ENCODE measurements at places on chromosomes 2 and 18. TPM values are rescaled to one million over a fixed set of nuclear protein-coding genes. Genes with fewer than 3 reads are reported as not detected.

DNA sequence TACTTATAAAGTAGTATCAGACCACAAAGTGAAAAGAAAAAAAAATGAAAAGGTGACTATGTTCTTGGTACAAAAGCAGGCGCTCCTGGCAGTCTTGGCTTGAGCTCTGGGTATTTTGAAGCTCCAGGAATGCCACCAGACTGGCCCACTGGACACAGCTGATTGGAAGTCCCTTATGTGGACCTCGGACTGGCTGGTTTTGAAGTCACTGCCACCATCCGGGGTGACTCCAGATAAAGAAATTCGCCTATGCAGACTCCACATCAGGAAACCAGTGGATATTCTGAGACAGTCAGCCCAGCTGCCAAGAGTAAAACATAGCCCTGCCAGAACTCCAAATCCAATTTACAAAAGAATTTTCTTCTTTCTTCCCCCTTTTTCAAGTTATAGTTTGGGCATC, 28.0 kb downstream of the ACKR3 start:
- DNase-seq, result no peak

DNA sequence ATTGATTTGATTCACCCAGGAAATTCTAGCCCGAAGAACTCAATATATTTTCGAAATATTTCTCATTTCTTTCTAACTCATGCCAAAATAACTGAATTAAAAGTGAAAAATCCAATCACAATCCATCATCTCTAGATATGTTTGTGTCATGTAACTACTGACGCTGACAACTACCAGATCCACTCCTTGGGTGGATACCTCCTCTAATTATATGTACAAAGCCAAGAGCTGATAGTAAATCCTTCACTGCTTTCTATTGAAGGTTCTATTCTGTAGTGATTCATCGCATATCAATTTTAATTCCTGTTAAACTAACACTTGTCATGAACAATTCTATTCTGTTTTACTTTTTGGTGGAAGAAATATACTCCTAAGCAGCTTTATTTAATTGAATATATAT, 1056.6 kb upstream of the NXPH2 start:
- DNase-seq, result no peak

DNA sequence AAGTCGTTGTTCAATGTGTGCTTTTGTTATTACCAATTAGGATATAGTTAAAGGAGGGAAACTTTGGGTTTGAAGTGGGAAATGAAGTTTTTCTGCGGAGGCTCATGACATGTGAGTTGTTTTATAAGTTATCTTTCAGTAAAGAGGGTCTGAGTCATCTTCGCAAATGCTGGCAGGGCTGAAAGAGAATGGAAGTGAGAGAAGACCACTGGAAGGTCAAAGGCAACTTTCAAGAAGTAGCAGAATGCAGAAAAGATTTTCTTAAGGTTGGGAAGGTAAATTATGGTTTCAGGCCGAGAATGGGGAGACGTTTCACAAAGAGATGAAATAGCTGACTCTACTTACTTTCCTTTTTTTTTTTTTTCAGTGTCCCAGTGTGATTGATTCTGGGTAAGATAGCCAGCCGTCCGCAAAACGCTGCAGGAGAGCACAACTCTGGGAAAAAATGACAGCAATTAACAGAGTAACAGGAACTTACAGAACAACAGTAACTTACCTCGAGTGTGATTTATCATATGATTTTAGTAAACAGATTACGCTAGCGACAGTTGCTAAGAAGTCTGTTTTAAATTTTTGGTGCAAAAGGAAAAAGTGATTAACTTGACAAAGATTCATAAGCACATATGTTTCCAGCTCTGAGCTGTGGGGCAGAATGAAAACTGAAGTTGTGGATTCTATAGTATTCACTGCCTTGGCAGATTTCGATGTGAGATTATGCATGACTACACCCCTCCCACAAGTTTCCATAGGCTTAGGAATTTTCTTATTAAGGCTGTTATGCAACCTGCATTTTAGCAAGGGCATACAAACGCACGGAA, 46.8 kb upstream of the ACTR3 start:
- DNase-seq, result no peak

- DNase-seq, result no peak
These were observed 11.6 kb downstream of the RAB12 start for GRCh38 chr18:8620845-8621244.

Gene MRPL44
- total RNA-seq, result 43.6 TPM

Gene SIGLEC15
- 49.3 TPM for total RNA-seq

- no peak for DNase-seq
These were observed 43.6 kb upstream of the AGPS start for GRCh38 chr2:177348733-177349693.

- DNase-seq, result peak; percentile 94
These were observed 96.8 kb upstream of the TRIB2 start for GRCh38 chr2:12619975-12620374.

DNA sequence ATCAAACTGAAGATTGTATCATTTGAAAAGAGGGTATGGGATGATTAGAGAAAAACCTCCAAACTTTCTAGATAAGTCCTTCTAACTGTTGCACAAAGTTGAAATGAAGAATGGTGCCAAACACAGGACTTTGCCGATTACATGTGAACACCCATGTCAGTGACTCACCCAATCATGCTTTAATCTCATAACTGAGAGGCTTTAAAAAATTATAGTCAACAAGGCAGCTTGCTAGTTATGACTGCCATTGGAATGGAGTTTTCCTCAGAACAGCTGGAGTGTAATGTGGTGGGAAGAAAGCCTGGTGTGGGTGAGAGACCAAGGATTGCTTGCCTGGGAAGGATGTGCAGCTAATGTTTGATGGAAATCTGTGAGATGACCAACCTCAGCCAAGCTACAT, 98.2 kb upstream of the ALPP start:
- DNase-seq, result no peak

Gene SLC30A3
- total RNA-seq, result not detected

Gene GRHL1
- 0.36 TPM for total RNA-seq

DNA sequence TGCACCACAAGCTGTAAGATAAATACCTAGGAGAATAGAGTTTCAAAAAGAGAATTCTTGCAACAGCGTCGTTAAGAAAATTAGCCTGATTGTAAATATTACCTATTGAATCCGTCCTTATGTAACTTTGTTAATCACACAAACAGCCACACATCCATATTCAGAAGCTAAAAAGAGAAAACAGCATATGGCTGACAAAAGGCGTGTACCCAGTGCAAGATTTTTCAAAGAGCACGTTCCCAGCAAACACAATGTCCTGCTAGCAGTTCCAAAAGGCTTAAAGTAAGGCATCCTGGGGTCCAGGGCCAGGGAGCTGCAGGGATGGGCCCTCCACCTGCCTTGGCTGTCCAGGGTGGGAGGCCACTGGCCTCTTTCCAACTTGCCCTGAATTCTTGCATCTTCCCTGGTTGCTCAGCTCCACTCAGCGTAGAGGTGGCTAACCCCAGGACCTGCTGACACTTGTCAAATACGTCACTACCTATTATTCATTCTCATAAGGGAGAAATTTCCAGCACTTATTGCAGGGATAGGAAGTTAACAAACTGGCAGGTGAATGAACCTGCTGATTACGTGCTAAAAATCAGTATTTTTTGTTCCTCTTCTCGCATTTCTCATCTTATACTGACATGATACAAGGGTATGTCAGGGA, 102.1 kb upstream of the NEDD4L start:
- DNase-seq, result no peak

DNA sequence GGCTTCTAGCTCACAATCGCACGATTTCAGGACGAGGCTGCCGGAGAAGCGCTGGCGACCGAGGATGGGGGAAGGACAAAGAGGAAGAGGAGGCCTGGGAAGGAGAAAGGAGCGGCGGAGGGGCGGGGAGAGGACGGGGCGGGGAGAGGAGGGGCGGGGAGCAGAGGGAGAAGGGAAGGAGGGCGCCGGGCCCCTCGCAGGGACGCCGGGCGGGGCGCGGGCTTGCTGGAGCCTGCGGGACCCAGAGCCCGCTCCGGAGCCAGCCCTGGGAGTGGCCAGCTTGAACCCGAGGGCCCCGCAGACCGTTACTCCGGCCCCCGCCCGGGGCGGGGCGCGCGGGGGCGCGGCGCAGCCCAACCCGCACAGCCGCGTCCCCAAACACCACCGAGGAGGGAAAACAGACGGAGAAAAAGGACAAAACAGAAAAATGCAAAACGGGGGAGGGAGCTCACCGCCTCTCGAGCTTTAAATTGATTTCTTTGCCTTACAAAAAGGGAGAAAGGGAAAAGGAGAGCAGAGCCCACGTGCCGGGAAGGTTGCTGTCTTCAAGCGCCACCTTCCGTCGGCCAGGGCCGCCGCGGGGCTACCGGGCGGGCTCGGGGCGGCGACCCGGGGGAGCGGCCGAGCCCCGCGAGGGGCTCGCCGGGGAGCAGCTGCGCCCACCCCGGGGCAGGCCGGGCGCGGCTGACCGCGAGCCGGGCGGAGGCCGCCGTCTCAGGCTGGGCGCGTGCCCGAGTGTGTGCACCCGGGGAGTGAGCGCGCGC, 781 bp upstream of the SOX11 start:
- no peak for DNase-seq

DNA sequence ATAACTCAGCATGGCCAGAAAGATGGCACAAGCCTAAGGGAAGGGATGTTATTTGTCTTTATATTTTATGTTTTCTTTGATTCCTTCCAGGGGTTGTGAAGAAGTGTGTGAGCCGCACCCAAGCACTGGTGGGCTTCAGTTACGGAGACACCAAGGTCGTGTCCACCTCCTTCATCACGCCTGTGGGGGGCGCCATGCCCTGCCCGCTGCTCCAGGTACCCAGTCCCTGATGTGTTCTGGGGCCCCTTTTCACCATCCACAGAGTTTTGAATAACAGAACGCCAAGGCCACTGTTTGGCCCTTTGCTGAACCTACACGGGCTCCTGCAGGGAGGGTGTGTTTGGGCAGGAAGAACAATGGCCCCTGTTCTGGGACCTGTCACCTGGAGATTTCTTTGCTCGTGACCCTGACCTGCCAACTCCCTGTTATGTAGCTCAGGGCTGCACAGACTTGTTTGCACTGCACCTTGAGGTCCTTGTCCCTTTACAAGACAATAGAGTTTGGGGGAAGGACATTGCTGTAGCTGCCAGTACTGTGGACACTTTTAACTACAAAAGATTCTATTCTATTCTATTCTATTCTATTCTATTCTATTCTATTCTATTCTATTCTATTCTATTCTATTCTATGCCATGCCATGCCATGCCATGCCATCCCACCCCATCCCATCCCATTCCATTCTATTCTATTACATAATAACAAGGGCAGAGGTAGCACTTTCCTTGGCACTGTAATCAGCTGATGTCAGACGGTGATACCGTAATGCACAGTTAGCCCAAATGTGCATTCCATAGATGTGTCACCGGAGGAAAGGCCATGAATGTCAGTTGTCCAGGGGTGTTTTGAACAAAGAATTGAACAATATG, 48.2 kb upstream of the CNGA3 start:
- no peak for DNase-seq

GRCh38 chr2:159117658-159118057, 149.2 kb downstream of the TANC1 start:
- DNase-seq, result no peak

Gene OSR1
- 3.6 TPM for total RNA-seq

DNA sequence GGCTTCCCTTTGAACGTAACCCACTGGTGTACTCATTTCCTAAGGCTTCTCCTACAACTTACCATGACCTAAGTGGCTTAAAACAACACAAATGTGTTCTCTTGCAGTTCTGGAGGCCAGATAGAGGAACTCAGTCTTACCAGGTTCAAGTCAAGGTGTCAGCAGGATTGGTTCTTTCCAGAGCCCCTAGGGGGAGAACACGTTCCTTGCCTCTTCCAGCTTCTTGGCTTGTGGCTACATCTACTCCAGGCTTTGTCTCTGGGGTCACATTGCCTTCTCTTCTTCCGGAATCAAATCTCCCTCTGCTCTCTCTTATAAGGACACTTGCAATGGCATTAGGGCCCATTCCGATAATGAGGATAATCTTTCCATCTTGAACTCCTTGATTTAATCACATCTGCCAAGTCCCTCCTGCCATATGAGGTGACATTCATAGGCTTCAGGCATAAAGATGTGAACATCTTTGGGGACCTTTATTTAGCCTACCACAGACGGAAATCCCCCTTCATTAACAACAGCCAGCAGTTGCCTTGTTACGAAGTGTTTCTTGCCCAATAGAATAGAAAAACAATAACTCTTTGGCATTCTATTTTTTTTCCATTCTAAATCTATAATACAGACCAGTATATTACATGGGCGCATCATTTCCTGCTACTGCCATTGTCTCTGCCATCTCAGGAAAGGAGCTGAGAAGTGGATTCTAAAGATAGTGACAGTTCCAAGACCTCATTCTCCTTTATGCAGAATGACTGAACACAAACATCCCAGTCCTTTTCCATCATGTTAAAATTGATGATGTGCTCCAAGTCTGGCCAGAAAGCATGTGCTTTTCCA, 362.0 kb downstream of the ZNF521 start:
- DNase-seq, result no peak

Gene ANKRD23
- 1.8 TPM for total RNA-seq

- DNase-seq, result peak; percentile 87
These were observed 74.7 kb downstream of the HNRNPLL start for GRCh38 chr2:38528008-38528442.

Gene ZNF804A
- 0.10 TPM for total RNA-seq

- no peak for DNase-seq
These were observed 52.1 kb upstream of the CNGA3 start for GRCh38 chr2:98293931-98294687.

Gene SPATA3
- not detected for total RNA-seq
